ENCODE measurements at places on chromosomes 7 and 10.

DNA sequence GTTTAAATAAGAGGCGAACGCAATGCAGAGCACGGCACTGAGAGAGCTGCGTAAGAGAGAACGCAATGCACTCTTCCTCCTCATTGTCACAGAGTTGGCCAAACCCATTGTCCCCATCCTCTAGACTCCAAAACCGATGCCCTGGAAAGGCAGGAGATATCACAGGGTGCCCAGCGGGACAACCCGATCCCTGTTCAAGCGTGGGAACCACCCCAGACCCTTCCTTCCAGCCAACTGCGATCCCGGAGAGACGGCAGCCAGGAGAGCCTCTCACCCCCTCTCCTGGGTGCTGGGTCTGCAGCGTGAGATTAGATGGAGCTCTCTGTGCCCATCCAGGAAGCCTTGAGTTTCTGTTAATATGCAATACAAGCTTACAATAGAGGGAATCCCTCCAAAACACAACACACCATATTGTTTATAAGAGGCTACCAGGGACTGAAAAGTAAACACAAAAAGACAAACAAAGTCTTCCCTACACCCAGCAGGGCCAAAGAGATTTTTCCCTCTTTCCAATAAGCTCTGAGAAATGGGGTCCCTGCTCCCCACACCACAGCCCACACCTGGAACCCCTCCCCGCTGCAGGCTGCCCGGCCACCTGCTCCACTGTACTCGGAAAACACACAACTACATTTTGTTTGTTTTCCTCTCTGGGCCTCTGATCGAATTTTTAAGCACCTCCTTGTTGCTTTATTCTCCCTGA lies 187.6 kb downstream of the ADARB2 start:
- no peak for DNase-seq

DNA sequence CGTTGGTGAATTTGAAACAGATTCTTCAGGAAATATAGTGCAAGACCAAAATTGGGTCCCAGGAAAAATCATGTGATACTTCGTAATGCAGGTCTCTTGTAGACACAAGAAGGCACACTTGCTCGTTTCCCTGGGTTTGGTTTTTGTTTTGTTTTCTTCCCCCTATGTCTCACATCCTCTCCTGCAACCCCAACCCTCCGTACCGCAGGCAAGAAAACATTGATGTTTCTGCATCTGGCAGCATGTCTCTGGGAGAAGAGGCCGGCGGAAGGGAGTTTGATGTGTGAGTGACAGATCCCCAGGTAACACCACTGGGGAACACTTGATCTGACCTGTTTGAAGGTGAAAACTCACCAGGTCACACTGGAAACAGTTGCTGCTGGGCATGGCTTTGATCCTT lies 718.5 kb downstream of the AUTS2 start:
- DNase-seq: no peak

GRCh38 chr10:120578890-120579289 lies 121.9 kb downstream of the PLPP4 start:
- DNase-seq: no peak

DNA sequence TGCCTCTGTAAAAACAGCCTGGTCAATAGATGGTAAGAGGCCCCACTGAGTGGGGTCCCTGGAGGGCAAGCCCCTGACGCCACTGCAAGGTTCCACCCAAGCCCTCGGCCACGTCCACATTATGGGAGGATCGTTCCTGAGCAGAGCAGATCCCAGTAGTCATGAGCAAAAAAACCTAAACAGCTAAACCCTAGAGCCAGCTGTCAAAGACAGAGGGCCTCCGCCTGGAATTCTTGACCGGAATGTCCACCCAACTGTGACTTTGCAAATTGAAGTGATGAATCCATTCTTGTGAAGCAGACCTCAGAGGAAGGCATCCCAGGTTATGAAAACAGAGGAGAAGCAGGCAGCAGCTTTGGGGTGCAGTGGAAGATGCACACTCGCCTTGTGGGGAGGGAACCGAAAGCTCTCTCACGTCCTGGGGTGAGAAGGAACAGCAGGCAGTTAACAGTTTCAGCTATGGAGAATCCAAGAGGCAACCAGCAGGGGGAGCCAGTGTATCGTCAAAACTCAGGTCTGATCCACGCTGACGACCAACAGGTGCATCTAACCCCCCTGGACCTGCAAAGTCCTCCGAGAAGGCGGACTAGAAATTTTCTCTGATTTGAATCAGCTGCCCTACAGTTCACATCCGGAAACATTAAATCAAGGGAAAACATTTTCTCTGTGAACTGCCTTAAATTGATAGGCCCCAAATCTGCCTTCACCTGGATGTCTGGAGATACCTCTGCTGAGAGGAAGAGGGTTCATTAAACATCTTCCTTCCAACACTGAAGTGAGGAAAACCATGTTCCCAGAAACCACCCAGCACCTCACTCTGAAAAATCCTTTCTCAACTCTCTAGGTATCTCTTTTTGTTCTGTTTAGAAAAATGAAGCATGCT lies 139.1 kb upstream of the PFKP start:
- DNase-seq: peak; percentile 11

GRCh38 chr10:129938460-129938859 lies 25.6 kb downstream of the EBF3 start:
- DNase-seq: no peak

GRCh38 chr10:62562101-62562500 lies 187.9 kb downstream of the ZNF365 start:
- no peak for DNase-seq

DNA sequence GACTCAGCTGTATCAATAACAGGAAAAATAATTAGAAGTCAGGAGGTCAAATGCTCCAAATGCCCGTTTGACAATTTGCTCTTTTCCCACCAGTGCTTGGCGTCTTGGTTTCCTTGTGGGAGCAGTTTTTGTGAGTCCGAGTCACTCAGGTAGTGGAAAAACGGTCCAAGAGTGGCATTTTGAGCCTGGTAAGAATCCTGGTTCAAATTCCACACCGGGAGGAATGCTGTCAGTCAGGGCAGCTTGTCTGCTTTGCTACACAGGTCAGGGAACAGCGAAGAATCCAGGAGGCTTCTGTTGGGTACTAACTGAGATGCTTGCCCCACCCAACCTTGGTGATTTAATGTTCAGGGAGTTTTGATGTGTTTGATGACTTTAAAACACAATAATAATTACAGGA lies 209.5 kb downstream of the HERPUD2 start:
- DNase-seq: no peak

DNA sequence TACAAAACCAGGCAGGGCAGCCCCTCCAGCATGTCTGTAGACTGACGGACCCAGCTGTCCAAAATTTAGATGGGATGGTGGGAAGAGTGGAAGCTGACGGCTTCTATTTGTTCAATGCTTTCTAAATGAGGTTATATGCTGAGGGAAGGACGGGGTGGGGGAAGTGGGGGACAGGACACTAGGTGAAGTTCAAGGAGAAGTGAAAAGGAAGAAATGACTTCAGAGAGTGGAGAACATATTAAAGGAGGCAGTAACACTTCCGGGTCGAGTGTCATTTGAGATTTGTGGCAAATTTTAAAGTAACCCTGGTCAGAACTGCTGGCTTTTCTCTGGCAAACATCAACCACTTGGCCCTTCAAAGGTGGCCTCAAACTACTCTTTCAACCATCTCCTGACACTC lies 9.4 kb downstream of the PIP4K2A start:
- no peak for DNase-seq

- DNase-seq: no peak
Measured at GRCh38 chr10:36462194-36462593, 663.2 kb upstream of the ANKRD30A start.

All from activated CD4-positive, CD25-positive, alpha-beta regulatory T cell (primary cell).